T1000 (cell line): ENCODE measurements at places on chromosomes 11 and 22.

DNA sequence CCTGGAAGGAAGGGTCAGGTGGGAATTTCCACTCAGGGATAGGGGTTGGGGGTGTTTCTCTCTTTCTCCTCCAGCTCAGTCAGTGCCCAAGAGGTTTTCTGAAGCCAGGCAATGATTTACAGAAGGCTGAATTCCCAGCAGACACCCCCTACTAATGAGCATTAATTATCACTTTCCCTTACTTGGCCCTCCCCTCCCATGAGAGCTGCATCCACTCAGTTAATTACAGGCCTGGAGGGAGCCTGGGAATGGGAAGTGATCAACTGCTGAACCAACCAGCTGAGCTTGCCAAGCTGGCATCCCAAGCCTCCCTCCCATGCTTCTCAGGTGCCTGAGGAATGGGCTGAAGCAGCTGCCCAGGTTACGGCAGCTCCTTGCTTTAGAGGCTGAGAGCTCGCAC is 992 bp downstream of the LGALS12 start:
- DNase-seq: no peak

- no peak for DNase-seq
These were observed 593.2 kb upstream of the CCDC179 start for GRCh38 chr11:23453522-23453921.

- DNase-seq: no peak
These were observed 440.1 kb downstream of the NTM start for GRCh38 chr11:131810541-131810940.

GRCh38 chr11:124898263-124898680 is 607 bp upstream of the ROBO4 start:
- DNase-seq: peak; percentile 29

GRCh38 chr11:69292221-69292648 is 1.7 kb upstream of the MYEOV start:
- no peak for DNase-seq
